ENCODE measurements at places on chromosomes 1 and 21.

- DNase-seq, result no peak
Observed at GRCh38 chr1:68278221-68278620, 45.9 kb upstream of the WLS start.

GRCh38 chr1:12161324-12161661, 5.5 kb upstream of the TNFRSF1B start:
- DNase-seq, result no peak

GRCh38 chr1:205915354-205915990, 27.8 kb downstream of the SLC26A9 start:
- DNase-seq, result no peak

DNA sequence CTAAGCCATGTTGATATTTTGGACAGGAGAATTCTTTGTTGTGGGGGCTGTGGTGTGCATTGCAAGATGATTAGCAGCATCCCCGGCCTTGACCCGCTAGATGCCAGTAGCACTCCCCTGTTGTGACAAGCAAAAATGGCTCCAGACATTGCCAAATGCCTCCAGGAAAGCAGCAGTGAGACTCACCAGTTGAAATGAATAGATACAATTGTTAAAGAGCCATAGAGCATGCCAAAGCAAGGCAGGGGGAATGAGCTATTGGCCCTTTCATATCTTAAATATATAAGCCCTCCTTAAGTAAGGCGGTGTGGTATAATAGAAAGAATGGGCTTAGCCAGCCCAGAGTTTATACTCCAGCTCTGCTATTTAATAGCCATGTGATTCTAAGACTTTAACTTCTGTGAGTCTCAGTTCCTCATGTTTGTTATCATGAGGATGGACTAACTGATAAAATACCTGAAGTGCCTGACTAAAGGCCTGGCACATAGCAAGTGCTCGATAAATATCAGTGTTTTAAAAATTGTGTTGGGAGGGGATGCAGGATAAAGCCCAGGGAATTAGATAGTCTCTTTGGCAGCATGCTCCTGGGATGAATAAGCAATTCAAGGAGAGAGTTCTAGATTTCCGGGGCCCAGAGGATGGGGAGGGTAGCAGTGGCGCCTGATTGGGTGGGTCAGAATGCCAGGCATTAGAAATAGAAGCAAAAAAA, 21.1 kb upstream of the RGS4 start:
- DNase-seq, result no peak

DNA sequence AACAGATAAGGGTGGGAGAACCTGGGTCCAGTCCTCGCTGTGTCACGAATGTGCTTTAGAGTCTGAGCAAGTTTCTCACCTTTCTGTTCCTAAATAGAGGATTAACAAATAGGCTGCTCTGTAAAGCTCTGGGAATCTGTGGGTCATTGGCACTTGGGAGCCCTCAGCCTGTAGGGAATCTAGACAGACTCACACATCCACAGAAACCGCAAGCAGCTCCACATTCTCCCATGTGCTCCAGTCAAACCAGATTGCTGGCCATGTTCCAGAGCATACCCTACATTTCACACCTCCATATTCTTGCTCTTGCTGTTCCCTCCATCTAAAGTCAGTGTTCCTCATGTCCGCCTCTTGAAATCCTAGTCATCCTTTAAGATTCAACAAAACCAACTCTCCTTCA, 7.8 kb upstream of the AHCYL1 start:
- no peak for DNase-seq

DNA sequence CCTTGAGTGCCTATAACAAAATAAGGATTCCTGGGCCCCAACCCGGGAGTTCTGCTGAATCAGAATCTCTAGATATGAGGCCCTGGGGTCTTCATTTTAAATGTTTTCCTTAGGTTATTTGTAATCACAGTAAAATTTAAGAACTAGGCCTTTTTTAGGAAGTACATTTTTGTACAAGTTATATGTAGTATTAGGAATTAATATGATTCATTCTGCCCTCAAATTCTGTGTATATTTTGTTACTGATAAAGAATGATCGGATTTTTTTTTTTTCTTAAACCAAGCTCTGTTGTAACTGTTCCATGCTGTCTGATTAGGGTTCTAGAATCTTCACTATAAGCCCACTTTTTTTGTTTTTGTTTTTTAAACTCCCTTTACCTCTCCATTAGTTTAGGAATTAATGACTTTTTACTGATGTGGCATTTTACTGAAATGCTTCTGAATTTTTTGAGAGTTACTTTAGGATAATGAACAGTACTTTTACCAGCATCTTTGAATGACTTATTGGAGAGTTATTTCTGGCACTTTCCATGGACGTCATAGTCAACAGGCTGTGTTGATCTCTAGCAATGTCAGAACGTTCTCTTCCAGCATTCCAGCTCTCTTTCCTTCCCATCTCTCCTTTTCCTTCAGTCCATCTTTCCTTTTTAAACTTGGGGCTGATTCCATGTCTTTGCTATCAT, 48.3 kb downstream of the CLIC4 start:
- DNase-seq, result peak; percentile 76

DNA sequence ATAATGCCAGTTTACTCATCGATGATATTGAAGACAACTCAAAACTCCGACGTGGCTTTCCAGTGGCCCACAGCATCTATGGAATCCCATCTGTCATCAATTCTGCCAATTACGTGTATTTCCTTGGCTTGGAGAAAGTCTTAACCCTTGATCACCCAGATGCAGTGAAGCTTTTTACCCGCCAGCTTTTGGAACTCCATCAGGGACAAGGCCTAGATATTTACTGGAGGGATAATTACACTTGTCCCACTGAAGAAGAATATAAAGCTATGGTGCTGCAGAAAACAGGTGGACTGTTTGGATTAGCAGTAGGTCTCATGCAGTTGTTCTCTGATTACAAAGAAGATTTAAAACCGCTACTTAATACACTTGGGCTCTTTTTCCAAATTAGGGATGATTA, 13.7 kb downstream of the GGPS1 start:
- peak; percentile 61 for DNase-seq

DNA sequence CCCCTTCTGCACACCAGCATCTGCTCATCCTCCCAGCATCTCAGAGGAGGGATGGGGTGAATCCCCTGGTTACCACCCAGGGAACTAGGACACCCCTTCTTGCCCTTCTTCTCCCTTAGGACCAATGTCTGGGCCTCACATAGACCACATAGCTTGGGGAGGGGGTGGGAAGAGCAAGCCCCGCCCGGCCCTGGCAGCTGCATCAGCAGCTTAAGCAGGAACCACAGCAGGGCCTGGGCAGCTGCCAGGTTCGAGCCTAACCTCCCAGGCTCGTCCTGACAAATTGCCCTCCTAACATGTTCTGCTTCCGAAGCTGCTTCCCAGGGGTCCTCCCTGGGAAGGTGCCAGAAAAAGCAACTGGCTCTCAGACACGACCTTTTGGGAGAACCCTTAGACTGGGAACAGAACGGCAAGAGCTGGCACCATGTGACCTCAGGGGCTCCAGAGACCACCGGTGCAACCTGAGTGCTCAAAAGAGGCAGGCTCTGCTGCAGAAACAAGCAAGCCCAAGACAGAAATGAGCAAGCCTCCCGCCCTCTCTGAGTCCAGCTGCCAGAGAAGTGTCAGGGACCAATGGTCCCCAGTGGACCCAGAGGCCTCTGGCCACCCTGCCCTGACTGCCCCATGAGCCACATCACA, 18.4 kb upstream of the CLSTN1 start:
- DNase-seq, result peak; percentile 27

DNA sequence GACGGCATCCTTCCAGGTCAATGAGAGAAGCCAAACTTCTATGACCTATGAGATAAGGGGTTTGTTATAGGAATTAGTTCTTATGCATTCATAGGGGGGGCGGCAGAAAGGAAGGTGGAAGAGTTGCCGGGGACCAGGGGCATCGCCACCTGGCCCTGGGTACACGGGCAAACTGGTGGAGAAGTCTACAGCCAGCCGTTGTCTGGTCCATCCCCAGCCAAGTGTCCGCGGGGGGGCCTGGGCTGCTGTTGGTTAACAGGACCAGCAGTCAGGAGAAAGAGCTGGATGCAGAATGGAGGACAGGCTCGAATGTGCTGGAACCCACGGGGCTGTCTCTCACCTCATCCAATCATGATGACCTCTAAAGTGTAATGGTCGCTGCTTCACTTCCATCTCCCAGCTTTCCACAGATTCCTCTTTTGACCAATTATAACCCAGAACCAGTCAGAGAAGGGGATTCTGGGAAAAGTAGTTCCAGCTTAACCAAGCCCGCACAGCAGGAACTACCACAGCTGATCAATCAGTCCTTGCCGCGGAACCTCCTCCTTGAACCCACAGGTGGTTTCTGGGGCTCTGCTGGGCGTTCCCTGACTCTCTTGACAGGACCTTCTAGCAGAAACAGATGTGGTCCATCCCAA, 17.8 kb downstream of the TMEM51 start:
- DNase-seq, result no peak

GRCh38 chr1:235401251-235401650, 34.0 kb downstream of the TBCE start:
- DNase-seq, result no peak

GRCh38 chr21:41267346-41267745, 49.3 kb upstream of the FAM3B start:
- no peak for DNase-seq

DNA sequence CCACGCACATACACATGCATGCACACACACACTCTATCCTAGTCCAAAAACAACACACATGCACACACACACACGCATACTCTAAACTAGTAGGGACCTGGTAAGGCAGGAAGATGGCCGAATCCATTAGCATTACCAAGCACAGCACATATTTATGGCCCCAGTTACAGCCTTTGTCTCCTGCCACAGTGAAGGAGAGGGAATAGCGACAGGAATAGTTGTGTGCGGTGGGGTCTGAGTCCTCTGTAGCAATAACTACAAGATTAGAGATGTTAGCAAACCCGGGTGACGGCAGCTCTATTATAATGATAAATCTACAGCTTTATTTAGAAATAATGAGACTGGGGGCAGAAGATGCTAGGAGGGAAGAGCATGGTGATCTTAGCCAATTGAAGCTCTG, 20.5 kb downstream of the SYT6 start:
- DNase-seq, result no peak

GRCh38 chr21:42262831-42263231, 43.9 kb downstream of the ABCG1 start:
- DNase-seq, result no peak

DNA sequence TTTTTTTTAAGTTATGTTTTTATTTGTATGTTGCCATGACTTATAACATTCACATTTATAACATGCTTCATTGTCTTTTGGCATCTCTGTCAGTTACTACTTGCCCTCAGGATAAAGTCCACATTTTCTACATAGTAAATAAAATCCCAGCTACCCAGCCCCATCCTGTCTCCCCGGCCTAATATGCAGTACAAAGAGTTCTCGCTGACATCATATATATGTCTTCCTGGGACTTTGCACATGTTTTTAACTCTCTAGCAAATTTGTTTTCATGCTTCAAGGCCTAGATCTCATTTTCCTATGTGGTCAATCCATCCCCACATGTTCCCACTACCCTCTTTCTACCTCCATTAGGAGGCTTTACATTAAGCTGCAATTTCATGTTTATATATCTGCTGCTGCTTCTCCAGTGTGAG, 33.0 kb upstream of the IVNS1ABP start:
- DNase-seq, result no peak

All from foreskin fibroblast (primary cell).